ENCODE measurements at places on chromosomes 3 and 15.

GRCh38 chr15:60531801-60532200 is 52.9 kb upstream of the ICE2 start:
- no peak for DNase-seq

DNA sequence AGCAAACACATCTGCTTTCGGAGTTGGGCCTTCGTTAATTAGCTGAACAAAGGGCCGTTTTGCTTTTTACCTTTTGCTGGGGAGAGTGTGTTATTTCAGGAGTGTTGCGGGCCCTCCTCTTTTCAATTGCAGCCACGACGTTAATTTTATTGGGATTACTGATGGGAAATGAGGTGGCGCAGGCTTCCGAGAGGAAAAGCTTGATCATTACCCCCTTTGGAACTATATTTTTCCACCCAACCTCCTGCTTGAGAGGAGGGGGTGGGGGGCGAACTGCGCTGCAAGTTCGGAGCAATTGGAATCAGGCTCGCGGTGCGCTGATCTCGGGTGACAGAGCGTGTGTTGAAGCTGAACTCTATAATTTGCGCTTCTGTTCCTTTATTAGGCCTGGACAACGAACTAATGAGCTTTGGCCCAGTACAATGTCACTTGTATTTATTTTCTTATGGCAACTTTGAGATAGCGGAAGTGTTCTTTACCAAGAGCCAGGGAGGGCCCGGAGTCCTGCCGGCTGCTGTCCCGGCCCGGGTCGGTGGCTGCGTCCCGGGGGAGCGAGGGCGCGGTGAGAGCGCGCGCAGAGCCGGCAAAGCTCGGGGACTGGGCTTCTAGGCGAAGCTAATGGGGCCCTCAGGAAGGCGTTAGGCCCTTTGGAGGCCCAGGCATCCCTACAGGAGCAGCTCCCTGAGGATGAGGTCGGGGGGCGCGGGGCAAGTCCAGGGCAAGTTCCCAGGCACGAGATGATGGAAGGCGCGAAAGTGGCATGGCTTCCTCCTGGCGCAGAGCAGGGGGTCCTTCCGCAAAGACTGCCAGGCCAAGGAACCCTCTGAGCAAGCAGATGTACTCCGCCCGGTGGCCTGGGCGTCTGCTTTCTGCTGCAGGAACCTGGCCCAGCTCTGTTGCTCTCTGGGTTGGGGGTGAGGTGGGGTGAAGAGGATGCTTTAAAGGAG is 12.9 kb downstream of the NR2F2 start:
- no peak for DNase-seq

DNA sequence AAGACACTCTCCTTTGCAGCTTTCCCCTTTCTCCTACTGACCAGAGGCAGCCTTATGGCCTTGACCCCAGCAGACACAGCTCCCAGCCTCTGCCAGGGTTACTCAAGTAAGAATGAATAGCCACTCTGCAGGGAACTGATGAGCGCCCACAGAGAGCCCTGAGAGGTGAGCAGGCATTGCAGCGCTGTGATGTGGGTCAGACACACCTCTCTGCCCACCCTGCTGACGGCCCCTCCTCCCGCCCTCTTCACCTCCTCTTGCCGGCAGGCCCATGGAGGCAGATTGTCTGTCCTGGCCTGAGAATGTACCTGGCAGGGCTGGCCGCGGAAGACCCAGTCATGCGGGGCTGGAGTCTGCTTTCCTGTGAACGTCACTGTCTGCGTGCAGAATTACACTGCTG is 512.6 kb upstream of the PPP2R3A start:
- DNase-seq: no peak

GRCh38 chr15:83602021-83602420 is 51.9 kb upstream of the ADAMTSL3 start:
- no peak for DNase-seq

DNA sequence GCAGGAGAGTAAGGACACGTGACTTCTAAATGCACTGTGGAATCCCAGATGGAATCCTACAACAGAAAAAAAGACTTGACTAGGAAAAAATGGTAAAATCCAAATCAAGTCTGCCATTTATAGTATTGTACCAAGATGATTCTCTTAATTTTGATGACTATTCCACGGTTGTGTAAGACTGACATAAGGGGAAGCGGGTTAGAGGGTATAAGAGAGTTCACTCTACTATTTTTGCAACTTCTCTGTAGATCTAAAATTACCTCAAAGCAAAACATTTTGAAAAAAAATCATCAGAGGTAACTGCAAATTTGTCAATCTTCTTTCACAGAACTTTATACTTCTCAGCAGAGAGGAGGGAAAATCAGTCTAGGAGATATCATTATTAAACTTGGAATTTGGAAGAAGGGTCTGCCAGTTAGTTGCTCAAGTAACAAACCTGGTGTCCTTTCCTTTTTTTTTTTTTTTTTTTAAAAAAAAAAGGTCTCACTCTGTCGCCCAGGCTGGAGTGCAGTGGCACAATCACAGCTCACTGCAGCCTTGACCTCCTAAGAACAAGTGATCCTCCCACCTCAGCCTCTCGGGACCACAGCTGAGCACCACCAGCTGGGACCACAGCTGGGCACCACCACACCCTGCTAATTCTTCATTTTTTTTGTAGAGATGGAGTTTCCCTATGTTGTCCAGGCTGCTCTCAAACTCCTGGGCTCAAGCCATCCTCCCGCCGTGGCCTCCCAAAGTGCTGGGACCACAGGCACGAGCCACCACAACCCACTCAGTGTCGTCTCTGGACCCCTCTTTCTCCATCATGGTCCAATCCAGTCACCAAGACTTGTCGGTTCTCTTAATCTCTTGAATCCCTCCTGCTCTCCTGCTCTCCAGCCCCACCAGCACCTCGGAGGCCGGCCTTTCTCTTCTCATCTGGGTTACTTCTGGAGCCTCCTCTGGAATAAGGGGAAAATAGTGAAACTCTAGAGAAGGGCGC is 14.9 kb upstream of the HES1 start:
- DNase-seq: no peak

- DNase-seq: no peak
Observed at GRCh38 chr3:143437405-143437804, 317.8 kb downstream of the CHST2 start.

GRCh38 chr3:171404376-171404967 is 55.7 kb downstream of the TNIK start:
- DNase-seq: no peak

DNA sequence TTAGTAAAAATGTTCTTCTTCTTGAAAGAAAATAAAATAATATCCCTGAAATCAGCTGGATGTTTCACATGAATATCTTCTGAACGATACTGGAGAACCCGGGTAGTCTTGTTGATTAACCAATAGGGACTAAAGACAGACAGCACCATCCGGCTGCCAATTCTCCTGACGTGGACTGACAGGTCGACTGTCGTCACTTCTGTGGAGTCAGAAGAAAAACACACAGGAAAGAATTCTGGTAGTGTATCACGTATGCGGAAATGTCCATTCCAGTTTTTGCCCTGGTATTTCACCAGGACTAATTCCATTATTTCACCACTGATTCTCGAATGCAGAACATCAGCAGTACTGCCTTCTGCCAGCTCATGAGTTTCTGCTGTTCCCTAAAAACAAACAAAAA is 144.6 kb downstream of the VPS13C start:
- DNase-seq: no peak

GRCh38 chr3:94167796-94168195 is 104.9 kb downstream of the NSUN3 start:
- no peak for DNase-seq

GRCh38 chr3:128133273-128133883 is 9.8 kb upstream of the RUVBL1 start:
- no peak for DNase-seq

- no peak for DNase-seq
Observed at GRCh38 chr15:40250771-40251483, 12.1 kb downstream of the PAK6 start.

- no peak for DNase-seq
Observed at GRCh38 chr3:163056874-163057497, 1560.4 kb downstream of the OTOL1 start.

DNA sequence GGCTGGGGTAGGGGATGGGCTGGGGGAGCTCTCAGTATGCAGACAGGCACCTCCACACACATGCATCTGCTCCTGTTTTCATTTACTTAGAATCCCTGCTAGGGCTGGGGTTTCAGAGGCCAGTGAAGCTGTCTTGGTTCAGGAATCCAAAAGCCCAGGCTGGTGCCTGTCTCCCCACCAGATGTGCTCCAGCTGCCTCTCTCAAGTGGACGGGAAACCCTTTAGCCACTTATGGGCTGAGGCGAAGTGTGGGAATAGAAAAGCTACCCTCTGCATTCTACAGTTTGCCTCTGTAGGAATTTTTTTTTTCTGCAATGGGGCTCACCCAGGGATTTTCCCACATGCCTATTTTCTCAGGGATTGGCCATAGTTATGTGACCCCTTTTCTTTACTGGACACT is 72.5 kb downstream of the ATP2B2 start:
- no peak for DNase-seq

DNA sequence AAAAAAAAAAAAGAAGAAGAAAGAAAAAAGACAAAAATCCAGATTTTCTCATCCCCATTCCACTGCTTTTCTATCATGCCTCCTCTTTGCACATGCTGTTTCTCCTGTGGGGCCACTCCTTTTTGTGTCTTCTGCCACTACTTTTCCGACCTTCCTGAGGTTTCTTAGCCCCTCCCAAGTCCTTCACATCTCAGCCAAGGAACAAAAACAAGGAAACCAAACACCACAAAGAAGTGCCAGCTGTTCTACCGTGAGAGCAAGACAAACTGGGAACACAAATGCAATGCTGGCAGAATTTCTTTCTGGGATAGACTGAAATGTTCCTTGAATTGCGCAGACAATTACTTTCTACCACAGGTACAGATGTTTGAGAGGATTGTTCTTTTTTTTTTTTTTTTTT is 83.2 kb downstream of the MB21D2 start:
- DNase-seq: no peak

GRCh38 chr15:69484837-69485236 is 32.2 kb downstream of the RPLP1 start:
- DNase-seq: no peak

DNA sequence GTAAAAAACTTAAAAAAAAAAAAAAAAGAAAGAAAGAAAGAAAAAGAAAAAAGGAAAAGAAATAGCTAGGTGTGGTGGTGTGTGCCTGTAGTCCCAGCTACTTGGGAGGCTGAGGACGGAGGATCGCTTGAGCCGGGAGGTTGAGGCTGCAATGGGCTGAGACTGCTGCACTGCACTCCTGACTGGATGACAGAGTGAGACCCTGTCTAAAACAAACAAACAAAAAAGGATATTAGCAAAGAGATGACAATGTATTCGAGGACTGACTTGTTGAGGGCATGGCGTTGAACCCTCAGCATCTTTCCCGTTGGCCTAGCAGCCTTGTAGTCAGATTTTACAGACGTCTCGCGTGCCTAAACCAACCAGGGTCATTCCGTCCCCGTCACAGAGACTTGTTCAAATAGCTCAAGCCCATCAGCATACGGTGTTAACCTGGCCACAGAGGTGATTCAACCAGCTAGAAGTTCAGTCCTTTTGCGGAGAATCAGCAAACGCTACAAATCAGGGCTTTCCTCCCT is 528 bp upstream of the NIT2 start:
- no peak for DNase-seq

Data from anterior cingulate cortex (tissue), 58 donors.